ENCODE measurements at places on chromosomes 2 and 18. TPM values are rescaled to one million over a fixed set of nuclear protein-coding genes. Genes with fewer than 3 reads are reported as not detected.

The SPDYA gene
- 0.45 TPM for total RNA-seq

The RAMP1 gene
- total RNA-seq, result 159 TPM

The ANO7 gene
- 1.2 TPM for total RNA-seq

The CDKL4 gene
- total RNA-seq, result not detected

The EPG5 gene
- total RNA-seq, result 24.2 TPM

The CRYBA2 gene
- not detected for total RNA-seq

The NTSR2 gene
- not detected for total RNA-seq

The GALNT13 gene
- not detected for total RNA-seq

The GPR55 gene
- total RNA-seq, result not detected

The FAM117B gene
- total RNA-seq, result 1.8 TPM

The SERPINB13 gene
- total RNA-seq, result not detected

The PDE11A gene
- 1.2 TPM for total RNA-seq

The CCDC102B gene
- total RNA-seq, result 5.7 TPM

The RIT2 gene
- total RNA-seq, result not detected

The GALR1 gene
- not detected for total RNA-seq

The SOX11 gene
- 1.4 TPM for total RNA-seq

The BBS5 gene
- 6.3 TPM for total RNA-seq
